ENCODE measurements at places on chromosomes 3 and 15.

GRCh38 chr3:11050666-11051323 is 58.2 kb downstream of the SLC6A1 start:
- DNase-seq = no peak

DNA sequence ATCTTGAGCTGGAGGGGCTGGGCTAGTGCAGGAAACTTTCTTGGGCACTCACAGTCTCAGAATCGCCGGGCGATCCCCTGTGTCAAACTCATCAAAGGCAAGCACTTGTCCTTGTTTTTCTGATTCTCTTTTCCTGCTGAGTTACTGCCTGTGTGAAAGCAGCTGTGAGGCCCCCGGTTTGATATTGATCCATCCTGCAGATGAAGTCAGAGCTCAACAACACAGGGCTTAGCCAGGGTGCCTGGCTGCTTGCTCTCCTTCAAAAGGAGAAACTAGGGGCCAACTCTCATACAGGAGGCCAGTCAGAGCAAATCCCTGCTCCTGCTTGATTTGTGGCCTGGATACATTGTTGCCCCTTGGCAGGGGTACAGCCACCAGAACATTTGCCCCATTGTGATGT is 22.9 kb downstream of the CLSTN2 start:
- DNase-seq = no peak

GRCh38 chr3:174614036-174614435 is 245.1 kb upstream of the NAALADL2 start:
- DNase-seq = no peak

GRCh38 chr15:89928421-89928820 is 15.7 kb upstream of the ARPIN start:
- DNase-seq = no peak

DNA sequence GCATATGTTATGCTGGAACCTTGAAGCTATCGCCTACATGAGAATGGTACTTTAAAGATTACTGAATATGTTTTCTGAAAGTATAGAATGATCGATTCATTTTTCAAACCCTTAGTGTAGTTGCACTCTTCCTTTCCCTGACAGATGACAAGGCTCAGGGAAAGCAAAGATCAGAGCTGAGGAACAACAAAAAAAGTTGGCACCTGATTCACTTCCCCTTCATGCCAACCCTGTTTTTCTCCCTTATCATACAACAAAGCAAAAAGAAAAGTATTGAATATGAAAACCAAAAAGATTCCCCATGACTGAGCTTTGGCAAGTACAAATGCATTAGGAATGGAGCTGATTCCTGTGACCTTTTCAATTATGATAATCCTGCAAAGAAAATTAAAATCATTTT is 1012.7 kb downstream of the FHIT start:
- no peak for DNase-seq

GRCh38 chr15:85024509-85025336 is 43.1 kb downstream of the PDE8A start:
- no peak for DNase-seq

- DNase-seq = peak; percentile 19
Measured at GRCh38 chr15:45549541-45550220, 27.1 kb upstream of the SLC30A4 start.

DNA sequence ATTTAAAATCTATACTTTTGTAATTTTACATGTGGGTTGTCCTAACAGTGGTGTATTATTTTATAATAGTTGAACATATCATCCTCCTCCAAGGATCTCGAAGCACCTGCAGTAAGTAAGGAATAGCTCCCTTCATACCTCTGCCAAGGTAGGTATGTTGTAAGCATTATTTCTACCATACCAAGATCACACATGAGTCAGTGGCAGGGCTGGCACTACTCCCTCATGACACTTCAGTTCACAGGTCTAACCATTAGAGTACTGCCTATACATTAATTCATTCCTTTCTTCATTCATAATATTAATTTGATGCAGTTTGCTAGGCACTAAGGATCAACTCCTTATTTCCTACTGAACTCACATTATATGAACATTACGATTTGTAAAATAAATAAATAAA is 11.9 kb upstream of the LEKR1 start:
- DNase-seq = no peak

DNA sequence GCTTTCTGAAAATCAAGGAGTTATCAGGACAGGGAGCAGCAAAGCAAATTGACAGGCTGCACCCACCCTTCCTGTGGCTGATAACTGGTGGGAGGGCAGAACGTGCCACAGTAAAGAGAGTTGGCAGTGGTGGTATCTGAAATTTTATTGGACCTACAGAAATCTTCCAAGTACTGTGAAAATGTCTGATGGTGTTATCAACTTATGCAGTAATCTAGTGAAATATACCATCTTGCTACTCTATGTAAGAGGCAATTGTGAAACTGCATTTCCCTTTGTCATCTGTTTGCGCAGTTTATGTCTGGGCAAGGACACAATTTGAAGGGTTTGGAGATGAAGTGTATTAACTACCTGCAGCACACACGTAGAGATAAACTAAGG is 1.5 kb downstream of the PLCL2 start:
- DNase-seq = no peak

- no peak for DNase-seq
Measured at GRCh38 chr3:57731311-57731710, 24.8 kb upstream of the SLMAP start.

DNA sequence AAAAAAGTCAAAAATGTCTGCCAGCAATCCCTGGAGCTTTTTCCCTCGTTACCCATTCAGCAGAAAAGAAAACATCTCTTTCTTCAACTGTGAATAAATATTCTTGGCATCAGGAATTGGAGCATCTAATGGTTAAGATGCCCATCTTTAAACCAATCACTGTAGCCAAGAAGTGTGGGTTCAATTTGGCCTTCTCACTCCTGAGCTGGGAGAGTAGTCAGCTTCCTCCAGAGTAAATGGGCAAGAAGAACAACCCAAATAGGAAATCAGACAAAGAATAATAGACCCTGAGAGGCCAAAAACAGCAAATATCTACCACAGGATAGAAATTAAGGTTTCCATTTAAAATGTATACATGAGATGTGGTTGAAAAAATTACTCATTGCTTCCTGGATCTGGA is 508.0 kb upstream of the MDFIC2 start:
- DNase-seq = no peak

DNA sequence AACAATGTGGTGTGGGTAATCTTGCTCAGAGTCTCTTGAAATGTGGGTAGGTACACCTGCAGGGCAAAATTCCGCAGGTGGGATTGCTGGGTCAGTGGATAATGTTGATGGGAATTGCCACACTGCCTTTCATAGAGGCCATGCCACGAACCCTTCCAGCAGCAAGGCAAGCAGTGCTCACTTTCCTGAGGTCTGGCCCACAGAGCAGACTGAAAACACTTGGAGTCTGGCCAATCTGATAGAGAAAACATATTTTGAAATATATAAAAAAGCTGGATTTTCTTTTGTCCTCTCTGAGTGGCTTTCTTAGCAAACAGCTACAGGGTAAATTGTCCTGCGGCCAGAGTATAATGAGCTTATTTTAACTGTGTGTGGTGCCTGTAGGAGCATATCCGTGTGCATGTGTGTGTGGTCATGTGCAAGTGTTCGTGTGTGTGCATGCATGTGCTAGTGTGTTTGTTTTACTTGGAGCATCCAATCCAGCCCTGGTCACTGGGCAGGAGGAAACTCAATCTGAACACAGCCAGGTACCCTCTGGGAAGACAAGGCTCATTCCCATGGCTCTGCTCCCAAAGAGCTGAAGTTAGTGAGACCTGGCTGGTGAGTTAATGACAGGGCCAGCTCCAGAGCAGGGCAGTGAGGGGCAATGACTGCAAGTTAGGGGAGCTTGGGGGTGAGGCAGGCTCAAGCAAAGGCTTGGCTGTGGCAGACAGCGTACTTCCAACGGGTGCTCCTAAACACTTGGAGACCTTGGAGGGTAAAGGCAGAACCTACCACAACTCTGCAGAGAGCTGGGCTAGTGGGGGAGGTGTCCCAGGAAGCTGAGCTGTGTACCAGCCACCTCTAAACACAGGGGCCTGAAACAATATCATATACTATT is 91.3 kb downstream of the PLXNA1 start:
- no peak for DNase-seq

- no peak for DNase-seq
Measured at GRCh38 chr3:63911509-63911872, 692 bp downstream of the SCAANT1 start.

DNA sequence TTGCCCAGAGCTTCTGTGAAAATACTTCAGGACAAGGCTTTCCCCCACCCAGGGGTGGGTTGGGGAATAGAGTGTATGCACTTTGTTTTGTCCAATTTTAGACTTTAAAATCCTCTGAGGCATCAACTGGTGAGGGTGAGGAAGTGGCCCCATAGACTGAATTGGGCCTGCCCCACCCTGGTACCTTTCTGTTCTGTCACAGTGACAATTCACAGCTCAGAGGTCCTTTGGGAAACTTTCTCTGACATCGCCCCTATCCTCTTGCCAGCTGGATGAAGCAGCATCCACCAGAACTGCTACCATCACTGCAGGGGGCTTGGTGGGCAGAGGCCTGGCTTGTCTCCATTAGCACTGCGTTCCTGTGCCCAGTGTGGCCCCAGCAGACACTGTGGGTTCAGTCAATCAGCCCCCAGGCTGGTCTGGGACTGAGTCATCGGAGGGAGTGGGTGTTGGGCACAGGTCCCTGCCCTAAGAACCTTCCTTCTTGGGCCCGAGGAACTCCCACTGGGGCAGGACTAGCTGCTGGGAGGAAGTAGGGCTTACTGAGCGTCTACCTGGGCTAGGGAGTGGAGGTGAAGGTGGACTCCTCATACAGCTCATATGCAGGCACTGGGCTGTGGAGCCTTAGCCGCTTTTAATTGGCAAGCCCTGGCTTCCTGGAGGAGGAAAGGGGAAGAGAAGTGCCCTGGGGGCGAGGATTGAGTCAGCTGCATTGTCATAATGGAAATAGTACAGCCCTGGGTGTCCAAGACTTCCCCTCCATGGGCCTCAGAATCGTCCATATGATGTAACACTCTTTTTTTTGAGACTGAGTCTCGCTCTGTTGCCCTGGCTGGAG is 1.5 kb upstream of the PPM1M start:
- DNase-seq = no peak

GRCh38 chr15:81071120-81071519 is 63.0 kb upstream of the CFAP161 start:
- no peak for DNase-seq

GRCh38 chr3:73365756-73366397 is 258.9 kb downstream of the PDZRN3 start:
- no peak for DNase-seq

DNA sequence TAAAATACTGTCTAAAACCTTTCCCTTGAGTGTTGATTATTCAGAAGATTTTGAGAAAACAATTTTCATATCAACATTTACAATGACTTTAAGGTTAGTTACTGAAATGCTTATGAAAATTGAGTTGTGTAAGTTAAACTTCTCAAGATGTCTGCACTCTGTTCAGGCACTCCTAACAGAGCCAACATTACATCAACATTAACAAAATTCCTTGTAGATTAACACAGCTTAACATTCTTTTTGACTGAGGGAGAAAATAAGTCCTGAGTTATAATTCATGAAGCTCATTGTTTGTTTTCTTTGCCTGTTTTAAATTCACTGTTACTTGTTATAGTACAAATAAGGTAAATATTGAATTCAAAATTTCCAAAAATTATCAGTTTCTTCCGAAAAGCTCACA is 9.0 kb downstream of the ACKR4 start:
- DNase-seq = no peak

- no peak for DNase-seq
Measured at GRCh38 chr3:173703771-173704170, 306.2 kb downstream of the NLGN1 start.

DNA sequence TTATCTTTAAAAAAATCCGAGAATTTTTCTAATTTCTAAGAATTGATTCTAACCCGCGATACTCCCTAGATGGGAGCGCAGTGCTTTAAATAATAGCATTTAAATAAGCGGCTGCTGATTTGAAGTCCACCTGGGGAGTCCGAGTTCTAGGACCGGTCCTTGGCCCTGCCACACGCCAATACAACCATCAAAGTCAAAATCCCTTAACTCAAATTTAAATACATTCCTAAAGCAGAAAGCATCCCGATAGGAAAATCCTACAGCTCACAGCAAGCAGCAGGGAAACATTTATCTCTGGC is 508 bp upstream of the ECT2 start:
- DNase-seq = no peak

- DNase-seq = no peak
Measured at GRCh38 chr3:107857854-107858253, 233.0 kb downstream of the CD47 start.

DNA sequence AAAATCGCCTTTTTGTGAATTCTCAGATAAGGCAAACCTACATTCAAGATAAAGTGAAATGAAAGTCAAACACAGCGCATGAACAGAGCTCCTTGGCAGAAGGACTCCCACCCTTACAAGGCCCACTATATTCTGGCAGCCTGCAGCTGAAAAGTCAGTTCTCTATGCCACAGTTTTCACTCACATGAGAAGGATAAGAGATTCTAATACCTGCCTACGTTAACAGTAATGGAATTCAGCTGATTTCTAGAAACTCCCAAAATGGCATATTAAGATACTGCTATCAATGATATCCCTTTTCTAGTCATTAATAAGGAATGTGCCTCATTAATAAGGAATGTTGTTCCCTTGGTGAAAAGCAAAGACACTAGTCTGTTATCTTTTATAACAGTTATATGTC is 27.0 kb downstream of the SLC30A4 start:
- DNase-seq = no peak

GRCh38 chr3:97235179-97235578 is 420.8 kb downstream of the EPHA6 start:
- DNase-seq = no peak

DNA sequence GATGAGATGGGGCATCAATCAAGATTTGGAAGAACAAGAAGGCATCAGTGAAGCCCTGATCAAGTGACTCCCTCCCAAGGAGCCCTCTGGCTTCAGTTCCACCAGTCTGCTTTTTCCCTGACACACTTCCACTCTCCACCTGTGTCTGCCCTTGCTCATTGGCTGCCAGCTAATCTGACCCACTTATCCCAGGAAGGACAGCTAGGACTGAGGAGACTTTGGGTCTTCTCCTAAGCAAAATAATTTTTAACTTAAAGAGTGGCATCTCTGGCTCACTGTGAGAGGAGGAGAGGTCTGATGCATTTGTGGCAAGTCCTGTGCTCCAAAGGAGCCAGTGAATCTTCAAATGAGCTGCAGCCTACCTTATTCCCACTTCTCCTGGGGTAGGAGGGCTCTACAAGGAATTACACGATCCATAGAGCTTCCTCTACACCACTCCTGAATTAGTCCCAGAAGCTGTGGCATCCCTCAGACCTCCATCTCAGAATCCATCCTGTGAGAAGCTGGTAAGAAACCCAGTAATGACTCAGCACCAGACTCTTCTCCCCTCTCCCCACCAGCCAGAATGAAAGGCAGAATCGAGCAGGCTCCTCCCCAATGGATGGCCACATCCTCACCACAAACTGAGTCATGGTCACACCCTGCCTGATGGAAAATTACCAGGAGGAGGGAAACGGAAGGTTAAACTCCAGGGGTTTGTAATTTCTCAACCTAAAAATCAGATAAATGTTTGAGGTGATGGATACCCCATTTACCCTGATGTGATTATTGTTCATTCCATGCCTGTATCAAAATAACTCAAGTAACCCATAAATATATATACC is 6.3 kb upstream of the PKM start:
- DNase-seq = peak; percentile 87

All from coronary artery (tissue), 2 donors.